ENCODE measurements at places on chromosomes 4 and X.

GRCh38 chr4:29311247-29311646 is 1408.9 kb upstream of the PCDH7 start:
- no peak for DNase-seq

DNA sequence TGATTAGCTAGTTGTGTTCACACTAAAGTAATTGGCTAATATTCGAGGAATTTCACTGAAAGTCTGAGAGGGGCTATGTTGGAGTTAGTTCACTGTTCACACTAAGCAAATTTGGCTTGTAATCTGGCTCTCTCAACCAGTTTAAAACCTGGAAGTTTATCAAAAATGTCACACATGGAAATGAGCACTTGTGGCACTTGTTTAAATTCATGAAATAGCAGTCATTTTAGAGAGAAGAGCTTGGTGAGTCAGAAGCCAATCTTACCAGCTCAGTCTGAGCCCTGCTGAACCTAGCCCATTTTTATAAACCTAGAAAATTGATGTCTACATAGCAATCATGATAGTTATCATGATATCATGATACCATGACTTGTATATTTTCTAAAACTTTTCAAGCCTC is 90.7 kb upstream of the JADE1 start:
- no peak for DNase-seq

DNA sequence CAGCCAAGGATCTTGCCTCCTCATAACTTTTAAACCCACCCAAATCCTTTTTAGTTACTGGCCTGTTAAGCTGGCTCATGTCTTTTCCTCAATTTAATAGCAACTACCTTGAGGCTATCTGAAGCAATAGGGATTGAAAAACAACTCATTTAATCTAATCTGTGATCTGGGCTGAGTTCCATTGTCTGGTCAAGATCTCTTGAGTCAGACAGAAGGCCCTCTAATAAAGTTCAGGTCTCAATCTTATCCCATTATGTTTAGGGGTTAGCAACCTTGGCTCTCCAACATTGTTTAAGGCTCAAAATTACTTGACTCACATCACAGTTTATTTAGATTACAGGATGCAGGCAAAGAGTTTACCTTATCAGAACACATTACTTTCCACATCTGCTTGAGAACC is 436.1 kb downstream of the ANKRD50 start:
- DNase-seq: no peak

DNA sequence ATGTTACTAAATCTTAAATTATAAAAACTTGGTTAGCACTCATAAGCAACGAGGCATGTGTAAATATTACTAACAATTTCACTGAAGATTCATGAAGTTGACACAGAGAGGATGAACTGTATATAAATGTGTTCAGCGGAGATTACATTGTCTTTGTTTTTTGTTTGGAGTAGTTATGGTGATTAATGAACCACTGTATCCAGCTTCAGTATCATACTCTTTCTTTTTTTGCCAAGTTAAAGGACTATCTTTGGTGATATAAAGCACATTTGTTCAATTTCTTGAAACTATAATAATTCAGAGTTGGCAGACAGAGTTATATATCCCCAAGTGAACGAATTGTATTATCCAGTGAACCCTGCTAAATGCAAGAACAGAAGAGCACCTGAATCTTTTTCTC is 497.6 kb downstream of the CCSER1 start:
- DNase-seq: no peak

DNA sequence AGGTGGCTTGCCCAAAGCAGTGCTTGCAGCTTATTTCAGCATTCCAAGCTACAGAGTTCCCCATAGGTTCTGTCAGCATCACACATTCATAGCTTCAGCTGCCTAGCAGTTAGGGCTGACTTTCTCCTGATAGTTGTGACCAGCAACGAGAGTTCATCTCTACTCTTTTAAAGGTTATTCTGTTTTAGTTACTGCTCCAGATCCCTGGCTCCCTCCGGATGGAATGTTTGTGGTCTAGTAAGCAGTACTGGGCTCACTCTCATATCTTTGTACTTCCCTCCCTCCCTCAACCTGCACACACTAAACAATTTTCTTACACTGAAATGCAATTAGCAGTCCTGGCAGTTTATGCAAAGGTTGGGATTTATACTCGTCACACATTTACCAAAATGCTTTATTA is 43.9 kb downstream of the PTTG2 start:
- no peak for DNase-seq

DNA sequence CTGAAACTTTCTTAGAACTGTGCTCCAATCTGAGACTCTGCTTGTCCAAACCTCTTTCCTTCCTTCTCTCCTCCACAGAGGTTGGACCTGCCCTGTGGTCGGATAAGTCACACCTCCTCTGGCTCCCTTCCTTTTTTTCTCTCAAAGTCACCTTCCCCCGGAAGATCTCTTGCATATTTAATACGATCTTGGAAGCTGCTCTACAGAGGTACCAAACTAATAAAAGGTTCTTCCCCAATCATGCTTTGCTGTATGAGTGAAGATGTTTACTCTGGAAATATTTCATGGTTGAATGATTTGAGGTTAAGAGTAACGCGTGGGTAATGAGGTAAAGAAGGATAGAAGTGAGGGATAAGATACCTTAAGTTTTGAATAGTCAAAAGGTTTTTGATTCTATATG is 166.0 kb downstream of the ATG4A start:
- DNase-seq: no peak

- no peak for DNase-seq
These were observed 364.0 kb downstream of the TMA16 start for GRCh38 chr4:163858515-163858914.

GRCh38 chr4:23770011-23770410 is 119.8 kb downstream of the PPARGC1A start:
- no peak for DNase-seq

DNA sequence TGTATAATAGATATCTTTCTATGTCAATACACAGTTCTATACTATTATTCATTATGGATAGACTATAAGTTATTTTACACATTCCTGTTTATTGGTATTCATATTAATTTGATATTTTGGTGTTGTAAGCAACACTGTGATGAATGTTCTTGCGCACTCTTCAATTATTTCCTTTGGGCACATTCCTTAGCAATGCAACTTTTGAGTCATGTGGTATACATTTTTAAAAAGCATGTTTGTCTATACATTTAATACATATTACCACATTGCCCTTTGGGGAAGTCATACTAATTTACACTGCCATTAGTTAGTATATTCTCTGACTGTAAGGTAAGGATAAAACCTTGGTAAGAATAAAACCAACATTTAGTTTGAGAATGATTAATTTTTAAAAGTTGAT is 21.0 kb downstream of the FRAS1 start:
- DNase-seq: no peak

GRCh38 chrX:149539283-149540130 is 1.3 kb upstream of the EOLA1 start:
- peak; percentile 97 for DNase-seq

DNA sequence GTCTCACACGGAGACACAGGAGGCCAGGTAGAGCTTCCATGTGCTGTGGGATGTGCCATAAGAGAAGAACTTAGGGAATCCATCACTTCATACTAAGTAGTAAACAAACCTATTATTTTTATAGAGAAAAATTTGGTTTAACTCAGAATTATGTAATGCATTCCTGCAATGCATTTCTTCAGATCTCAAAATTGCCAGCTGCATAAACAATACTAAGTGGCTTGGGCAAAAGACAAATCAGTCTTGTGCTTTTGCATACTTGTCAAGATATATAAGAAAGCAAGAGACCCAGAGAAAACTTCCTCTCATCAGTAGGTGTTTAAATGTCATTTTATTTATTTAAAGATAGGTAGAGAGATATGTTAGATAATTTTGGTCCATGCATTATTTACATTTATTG is 382.1 kb upstream of the CTSO start:
- DNase-seq: no peak

DNA sequence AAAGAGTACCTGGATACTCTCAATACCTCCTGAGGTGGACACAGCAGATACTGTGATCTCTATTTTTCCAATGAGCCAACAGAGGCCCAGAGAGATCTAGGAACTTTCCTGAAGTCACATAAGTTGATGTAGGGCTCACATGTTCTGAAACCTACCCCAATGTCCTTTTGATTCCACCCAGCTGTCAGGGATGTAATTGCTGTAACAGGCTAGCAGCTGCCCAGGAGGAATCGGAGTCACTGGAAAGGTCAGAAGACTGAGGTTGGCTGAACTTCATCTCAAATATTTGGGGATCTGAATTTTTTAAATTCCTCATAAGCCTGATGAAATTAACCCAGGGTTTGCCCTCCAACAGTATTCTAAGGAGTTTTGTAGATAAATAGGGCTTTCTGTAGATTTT is 52.5 kb upstream of the PROM1 start:
- no peak for DNase-seq

GRCh38 chr4:65943076-65943475 is 272.8 kb upstream of the EPHA5 start:
- DNase-seq: no peak

GRCh38 chr4:15636818-15637217 is 18.3 kb downstream of the FBXL5 start:
- DNase-seq: no peak

- DNase-seq: no peak
These were observed 78.0 kb upstream of the TMEM33 start for GRCh38 chr4:41857226-41857641.

DNA sequence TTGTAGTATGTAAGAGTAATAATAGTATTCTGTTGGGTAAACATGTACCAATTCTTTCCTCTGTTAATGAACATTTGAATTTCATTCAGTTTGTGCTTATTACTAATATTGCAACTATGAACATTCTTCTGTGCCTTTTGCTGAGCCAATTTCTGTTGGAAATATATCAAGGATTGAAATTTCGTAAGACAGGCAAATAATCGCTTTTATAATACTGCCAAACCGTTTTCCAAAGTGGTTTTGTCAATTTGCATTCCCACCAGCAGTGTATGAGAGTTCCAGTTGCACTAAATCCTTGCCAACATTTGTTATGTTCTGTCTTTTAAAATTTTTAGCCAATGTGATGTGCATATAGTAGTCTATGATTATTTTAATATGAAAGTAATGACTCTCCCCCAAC is 38.6 kb downstream of the MAGEB17 start:
- no peak for DNase-seq

GRCh38 chrX:117400005-117400404 is 716.6 kb downstream of the KLHL13 start:
- DNase-seq: no peak

DNA sequence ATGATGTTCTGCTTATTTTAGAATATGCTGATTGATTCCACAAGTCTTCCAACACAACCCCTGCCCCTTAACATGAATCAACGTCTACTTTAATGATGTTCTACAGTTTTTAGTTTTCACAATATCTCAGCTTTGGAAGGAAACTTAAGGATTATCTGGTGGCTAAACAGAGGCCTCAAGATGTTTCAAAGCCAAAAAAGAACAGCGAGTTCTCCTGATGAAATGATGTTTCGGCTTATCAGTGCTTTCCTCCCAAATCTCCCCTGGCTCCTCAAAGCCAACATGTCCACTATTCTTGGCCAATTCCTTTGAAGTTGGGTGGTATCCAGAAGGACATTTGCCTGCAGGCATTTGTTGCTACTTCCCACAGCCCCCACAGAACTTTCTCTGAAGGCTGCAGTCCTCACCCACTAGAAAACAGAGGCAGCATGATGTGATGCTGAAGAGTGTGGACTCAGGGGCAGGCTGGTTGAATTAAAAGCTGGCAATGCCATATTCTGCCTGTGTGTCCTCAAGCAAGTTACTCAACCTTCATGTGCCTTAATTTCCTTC is 87.3 kb downstream of the ADGRG4 start:
- DNase-seq: no peak

DNA sequence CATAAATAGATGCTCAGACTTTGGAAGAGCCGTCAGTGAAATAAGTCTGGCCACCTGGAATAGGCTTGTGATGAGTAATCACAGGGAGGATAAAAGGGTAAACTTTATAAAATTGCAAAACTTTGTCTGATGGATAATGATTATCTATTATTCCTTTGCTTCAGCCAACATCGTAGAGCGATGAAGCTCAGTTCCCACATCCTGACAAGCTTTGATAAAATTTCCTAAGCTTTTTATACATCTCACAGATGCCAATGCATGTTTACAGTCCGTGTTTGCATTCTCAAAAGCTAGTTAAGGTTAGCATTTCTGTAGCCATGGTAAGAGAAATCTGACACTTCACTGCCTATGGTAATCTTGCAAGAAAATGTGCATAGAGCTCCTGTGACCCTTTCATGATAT is 15.4 kb upstream of the UGDH start:
- no peak for DNase-seq

- no peak for DNase-seq
These were observed 12.7 kb upstream of the STARD8 start for GRCh38 chrX:68634649-68635227.

- DNase-seq: no peak
These were observed 36.9 kb downstream of the NLGN3 start for GRCh38 chrX:71181558-71181909.

GRCh38 chr4:125070861-125071260 is 243.9 kb upstream of the FAT4 start:
- no peak for DNase-seq

Measured in posterior cingulate gyrus (tissue), 11 donors.